ENCODE measurements at places on chromosomes 1 and 21.

GRCh38 chr1:26828411-26828991, 2.0 kb downstream of the ZDHHC18 start:
- no peak for DNase-seq

- no peak for DNase-seq
Observed at GRCh38 chr1:178740491-178740890, 15.4 kb downstream of the RALGPS2 start.

DNA sequence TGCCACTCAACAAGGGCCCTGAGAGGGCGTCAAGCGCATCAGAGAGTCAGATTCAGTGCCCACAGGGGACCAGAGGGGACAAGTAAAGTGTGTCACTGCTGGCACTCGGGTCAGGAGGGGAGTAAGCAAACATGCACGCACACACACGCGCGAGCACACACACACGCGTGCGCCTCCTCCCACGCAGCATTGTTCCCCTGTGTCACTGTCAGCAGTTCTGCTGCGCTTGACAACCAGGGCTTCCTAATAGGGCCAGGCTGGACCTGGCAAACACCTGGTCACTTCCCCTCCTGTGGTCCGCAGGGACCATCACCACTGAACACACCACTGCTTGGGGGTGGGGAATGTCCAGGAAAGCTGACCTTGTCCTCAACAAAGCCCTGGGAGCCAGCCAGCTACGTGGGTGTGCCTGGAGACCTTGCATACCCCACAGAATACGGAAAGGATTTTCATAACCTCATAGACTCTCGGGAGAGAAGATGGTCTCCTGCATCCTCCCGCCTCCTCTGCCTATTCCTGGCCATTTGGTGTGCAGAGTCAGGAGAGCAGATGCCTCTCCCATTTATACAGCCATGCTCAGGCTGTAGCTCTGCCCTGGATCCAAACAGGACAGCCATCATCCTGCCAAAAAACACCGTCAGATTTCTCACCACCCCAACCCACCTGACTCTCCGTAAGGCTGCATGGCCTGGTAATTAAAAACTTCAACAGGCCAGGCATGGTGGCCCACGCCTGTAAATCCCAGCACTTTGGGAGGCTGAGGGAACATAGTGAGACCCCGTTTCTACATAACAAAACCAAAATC, 73.2 kb downstream of the SSBP3 start:
- no peak for DNase-seq

DNA sequence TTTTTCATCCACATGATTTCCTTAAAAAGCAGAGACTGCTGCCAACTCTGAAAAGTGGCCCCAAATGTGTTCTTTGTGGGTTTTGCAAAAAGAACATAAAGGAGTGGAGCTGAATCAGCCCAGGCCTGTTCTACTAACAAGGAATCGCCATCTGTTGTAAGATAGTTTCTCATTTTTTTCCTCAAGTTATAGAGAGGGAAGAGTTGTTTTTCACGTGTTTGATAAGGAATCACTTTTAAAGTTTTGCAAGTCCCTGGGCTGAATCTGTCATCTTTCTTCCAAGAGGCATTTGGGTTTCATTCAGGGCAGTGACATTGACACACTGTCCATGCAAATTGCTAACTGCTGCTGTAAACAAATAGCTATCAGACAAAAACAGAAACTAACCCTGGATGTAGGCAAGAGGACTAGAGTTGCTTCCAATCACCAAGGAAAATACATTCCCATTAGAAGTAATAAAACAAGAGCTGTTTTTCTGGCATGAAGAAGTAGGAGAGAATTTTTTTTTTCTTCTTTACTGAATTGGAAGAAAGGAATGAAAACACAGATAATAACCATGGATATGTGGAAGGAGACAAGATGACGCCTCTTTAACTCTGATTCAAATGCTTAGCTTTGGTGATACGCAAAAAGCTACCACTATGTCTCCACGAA, 58.8 kb upstream of the TBX15 start:
- DNase-seq = no peak

- peak; percentile 78 for DNase-seq
Observed at GRCh38 chr1:45014321-45015028, 2.4 kb downstream of the UROD start.

GRCh38 chr1:145986551-145986950, 9.8 kb downstream of the TXNIP start:
- DNase-seq = no peak

- DNase-seq = peak; percentile 93
Observed at GRCh38 chr1:111690306-111690617, 48.9 kb downstream of the INKA2 start.

GRCh38 chr1:154973344-154974101, 958 bp upstream of the CKS1B start:
- peak; percentile 99 for DNase-seq

GRCh38 chr1:171769171-171769570, 12.3 kb upstream of the METTL13 start:
- no peak for DNase-seq

- peak; percentile 39 for DNase-seq
Observed at GRCh38 chr1:208209896-208210589, 34.1 kb downstream of the PLXNA2 start.

DNA sequence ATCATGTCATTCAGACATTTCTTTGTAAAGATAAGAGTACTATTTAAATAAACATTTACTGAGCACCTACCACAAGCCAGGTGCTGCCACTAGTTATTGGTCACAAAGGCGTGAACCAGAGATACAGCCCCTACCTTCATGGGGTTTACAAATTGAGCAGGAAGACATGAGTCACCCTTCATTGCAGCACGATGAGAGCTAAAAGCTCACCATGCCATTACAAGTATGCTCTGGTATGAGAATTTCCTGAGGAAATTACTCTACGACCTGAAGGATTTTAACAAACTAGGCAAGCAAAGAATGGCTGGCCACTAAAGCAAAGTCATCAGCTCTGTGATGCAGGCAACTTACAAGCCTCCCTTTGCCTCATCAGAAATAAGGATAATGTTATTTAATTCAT, 346.8 kb downstream of the BRINP2 start:
- peak; percentile 24 for DNase-seq

DNA sequence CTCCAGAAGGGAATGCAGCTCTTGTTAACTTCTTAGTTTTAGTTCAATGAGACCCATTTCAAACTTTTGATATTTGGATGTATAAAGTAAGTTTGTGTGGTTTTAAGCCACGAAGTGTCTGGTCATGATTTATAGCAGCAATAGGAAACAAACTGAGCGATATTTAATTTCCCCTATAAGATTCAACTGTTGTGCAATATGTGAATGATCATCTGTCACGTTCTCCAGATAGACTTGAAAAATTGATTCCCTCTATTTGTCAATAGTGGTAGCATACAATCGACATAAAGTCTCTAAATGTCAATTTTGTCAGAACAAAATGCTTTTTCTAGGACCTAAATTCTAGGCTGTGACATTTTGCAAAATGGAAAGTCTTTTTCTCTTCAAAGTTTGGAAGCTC, 240.1 kb downstream of the KCTD3 start:
- no peak for DNase-seq

DNA sequence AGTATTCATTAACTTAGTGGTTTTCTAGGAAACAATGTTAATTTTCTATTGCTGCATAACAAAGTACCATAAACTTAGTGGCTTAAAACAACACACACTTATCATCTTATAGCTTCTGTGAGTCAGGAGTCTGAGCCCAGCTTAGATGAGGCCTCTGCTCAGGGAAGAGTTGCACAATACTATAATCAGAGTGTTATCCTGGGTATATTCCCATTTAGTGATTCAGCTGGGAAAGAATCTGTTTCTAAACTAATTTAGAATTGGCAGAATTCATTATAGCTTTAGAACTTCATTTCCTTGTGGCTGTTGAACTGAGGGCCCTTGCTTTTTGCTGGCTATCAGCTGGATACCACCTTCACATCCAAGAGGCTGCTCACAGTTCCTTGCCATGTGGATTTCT, 515.5 kb downstream of the BRINP3 start:
- DNase-seq = peak; percentile 17

Measured in EL (cell line).